PC-3 (cell line): ENCODE measurements at places on chromosomes 4 and X. TPM values are rescaled to one million over a fixed set of nuclear protein-coding genes. Genes with fewer than 3 reads are reported as not detected.

DNA sequence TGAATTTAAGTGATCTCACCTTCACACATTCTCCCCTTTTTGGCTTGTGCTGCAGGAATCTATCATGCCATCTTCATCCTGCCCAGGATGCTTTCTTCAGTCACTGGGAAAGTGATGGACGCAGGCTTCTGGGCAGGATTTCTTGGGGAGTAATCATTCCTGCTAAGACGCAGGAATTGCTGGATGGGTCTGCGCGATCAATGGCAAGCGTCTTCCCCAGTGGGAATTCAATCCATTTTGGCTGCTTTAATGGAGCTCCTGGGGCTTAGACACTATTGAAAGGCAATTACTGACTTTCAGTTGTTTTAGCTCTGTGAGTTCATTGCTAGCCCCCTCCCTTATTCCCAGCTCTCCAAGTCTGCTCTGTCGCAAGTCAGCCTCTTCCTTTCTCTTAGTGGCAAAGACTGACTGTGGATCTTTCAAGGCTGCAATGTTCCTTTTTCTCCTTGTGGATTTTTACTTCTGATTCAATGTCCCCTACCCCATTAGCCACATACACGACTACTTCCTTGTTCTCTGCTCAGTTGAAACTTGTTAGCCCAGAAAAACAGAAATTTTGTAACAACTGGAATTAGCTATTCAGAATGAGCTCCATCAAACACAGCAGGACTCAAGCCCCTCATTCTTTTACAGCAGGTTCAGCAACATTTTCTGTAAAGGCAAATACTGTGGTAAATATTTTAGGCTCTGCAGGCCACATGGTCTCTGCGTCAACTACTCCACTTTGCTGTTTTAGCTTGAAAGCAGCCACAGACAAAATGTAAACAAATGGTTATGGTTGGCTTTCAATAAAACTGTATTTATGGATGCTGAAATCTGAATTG, 154.9 kb downstream of the ASB9 start:
- DNase-seq: no peak

DNA sequence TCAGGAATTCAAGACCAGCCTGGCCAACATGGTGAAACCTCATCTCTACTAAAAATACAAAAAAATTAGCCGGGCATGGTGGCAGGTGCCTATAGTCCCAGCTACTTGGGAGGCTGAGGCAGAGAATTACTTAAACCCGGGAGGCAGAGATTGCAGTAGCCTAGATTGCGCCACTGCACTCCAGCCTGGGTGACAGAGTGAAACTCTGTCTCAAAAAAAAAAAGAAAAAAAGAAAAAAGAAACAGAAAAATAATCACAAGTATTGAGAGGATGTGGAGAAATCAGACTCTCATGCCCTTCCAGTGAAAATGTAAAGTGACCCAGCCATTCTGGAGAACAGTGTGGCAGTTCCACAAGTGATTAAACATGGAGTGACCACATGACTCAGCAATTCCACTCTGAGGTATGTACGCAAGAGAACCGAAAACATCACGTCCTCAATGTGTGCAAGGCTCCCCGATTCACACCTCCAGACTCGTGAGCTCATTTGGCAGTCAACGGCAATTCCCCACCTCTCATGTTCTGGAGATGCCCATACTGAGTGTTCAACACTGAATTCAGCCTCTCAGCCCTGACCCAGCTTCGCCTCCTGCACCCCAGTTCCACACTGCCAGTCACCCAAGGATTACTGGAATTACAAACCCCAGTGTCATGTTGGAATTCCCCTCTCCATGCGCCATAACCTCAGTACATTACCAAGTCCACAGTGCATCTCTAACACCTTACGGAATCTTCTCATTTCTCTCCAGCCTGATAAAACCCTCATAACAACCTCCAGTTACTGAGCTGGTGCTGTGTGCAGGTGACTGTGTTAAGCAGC, 21.1 kb downstream of the ACOX3 start:
- no peak for DNase-seq

DNA sequence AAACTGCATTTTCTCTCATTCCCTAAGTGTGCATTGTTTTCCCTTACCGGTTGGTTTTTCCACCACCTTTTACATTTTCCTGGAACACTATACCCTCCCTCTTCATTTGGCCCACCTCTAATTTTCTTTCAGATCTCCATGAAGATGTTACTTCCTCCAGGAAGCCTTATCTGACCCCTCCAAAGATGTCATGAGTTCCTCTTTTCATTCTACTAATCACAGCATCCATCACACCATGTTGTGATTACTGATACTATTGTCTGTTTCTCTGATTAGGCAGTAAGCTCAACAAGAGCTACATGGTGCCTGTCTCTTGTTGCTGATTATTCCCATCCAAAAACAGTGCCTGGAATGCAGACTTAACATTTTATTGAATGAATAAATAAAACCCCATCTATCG, 2.9 kb upstream of the AFP start:
- DNase-seq: no peak

GRCh38 chr4:48665555-48666186, 114.4 kb downstream of the FRYL start:
- DNase-seq: peak; percentile 73

DNA sequence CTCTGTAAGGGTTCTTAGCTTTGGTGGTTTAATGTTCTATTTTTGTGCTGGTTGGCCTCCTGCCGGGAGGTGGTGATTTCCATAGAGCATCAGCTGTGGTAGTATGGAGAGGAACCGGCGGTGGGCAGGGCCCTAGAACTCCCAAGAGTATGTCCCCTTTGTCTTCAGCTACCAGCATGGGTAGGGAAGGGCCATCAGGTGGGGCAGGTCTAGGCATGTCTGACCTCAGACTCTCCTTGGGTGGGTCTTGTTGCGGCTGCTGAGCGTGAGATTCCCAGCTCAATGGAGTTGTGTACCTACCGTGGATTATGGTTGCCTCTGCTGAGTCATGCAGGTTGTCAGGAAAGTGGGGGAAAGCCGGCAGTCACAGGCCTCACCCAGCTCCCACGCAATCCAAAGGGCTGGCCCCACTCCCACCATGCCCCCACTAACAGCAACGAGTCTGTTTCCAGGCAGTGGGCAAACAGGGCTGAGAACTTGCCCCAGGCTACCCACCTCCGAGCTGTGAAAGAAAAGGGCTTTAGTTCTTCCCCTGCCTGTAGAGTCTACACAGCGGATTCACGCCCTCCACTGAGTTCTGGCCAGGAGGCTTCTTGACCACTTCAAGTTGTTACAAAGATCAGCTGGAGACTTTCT, 235.9 kb downstream of the RPA4 start:
- DNase-seq: no peak

DNA sequence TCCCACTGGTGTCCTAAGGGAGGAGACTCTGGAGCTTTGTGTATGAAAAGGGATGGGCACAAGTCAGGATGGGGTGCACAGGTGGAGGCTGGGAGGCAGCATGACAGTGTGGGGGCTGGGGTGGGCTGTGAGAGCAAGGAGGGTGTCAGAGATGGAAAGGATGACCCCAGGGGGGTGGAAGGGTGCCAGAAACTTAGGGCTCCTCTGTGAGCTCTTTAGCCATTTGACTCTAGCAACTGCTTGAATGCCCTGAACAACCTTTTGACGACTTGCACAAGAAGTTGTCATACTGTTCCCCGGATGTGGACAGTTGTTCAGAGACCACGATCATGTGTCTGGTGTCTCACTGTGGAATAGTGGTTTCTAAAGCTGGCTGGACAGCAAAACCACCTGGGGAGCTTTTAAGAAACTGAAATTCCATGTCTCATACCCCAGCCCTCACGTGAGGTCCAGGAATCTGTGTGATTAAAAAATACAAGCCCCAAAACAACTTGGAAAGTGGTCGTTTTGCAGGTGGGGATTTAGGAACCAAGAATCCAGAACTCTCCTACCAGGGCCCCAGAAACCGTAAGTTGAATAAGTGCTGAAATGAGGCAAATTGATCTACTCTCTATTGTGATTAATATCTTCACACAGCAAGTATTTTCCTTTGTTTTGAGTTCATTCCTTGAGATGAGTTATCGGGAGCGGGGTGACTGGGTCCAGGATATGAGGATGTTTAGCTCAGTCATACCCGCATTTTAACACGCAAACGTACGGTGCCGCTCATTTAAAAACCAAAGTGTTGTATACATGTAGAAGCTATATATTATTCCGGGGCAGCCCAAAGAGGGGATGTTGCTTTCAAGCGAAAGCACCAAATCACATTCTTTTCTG, 3.4 kb downstream of the RHOH start:
- no peak for DNase-seq

DNA sequence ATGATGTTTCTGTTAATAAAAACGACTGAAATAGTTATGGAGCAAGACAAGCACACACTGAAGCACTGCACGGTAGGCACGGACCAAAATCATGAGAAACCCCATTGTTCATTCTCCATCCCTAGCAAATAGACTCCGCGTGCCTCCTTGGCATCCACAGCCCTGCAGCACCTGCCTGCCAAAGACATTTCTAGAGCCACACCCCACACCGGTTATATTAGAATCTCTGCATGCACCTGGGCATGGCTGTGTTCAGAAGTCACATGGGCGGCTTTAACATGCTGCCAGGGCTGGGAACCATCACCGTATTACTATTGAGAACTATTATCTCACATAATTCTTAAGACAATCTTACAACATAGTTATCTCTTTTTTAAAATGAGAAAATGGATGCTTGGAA, 5.9 kb downstream of the PDLIM3 start:
- no peak for DNase-seq

DNA sequence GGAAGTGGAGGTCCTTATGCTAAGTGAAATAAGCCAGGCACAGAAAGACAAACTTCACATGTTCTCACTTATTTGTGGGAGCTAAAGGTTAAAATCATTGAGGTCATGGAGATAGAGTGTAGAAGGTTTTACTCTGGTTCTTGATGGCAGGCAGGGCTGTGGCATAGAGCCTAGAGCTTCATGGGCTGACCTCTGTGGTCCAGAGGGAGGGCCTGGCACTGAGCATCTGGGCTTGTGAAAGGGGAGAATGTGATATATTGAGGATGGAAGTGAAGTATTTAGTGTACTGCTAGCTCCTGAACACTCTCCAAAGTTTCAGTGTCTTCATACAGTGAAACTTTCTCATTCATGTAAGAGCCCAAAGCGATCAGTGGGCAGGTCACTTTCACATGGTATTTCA, 71.3 kb upstream of the ANXA3 start:
- DNase-seq: no peak

GRCh38 chr4:8639777-8640720, 47.5 kb downstream of the CPZ start:
- DNase-seq: no peak

DNA sequence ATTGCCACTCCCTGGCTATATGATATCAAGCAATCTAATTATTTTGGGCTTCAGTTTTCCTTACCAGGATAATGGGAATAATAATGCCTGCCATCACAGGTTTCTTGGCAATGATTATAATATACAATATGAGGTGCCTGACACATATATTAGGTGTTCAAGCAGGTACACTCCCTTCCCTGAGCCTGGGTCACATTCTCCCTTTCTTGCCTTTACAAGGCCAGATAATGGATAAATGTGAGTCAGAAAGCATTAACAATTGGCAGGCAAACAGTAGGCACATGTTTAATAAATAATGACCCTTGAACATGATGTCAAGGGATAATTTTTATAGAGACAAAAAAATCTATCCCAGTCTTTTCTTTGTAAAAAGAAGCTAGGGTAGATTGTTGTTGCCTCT, 17.2 kb downstream of the NDP start:
- DNase-seq: peak; percentile 42

- DNase-seq: no peak
Observed at GRCh38 chr4:39335566-39335965, 30.6 kb downstream of the RFC1 start.

DNA sequence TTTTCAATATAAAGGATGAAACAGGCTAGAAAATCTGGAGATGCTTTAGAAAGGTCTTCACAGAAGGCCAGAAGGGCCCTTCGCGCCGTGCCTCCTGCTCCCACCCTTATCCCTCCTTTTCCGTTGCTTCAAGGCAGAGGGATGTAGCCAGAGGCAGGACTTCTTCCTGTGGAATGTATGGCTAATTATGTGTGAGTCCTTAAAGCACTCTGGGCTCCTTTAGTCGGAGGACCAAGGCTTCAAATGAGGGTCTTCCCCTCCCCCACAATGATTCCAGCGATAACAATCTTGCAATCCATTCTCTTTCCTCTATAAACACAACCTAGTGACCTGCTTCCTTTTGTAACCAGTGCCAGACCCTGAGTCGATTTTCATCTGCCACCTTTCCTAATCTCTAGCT, 103.5 kb downstream of the GPC3 start:
- no peak for DNase-seq

- DNase-seq: no peak
Observed at GRCh38 chr4:108171339-108172230, 2.9 kb upstream of the LEF1 start.

DNA sequence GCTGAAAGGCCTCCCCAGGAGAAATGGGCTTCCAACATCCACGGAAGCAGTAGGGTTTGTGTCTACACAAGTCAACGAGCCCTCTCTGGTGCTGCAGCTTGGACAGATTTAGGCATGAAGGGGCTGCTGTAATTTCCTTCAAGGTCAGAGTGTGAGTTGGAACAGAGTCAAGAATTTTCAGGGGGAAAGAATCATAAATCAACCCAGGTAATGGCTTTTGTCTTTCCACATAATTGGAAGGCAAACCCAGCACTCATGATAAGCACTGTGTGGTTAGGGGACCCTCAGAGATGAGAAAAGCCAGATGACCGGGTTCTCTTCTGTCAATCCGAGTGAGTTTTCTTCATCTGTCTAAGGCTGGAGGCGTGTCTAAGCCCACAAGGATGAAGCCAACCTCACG, 78.6 kb upstream of the MXRA5 start:
- no peak for DNase-seq

- DNase-seq: peak; percentile 4
Observed at GRCh38 chr4:83281307-83281706, 3.3 kb downstream of the COQ2 start.

DNA sequence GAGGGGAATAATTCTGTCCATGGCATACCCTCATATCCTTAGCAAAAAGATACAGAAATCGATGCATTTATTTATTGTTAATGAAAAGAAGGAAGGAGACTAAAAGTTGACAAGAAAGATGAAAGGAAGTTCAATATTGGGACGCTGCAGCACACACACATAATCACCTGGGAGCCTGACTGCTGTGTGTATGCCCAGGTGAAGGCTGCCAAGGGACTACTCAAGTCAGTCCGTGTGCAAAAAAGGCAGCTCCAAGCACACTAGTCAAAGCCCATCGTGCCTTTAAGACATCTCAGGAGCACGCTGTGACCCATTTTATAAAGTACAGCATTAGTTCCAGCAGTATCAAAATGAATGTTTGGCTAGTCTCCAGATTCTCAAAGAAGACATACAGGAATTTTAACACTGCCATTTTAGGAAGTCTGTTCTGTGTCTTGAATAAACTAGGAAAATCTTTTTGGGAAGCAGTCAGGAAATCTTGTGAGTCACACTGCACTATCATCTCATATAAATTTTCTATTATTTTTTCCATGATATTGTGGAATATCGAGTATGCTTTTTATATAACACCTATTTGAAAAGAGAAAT, 363.9 kb downstream of the GASK1B start:
- no peak for DNase-seq

DNA sequence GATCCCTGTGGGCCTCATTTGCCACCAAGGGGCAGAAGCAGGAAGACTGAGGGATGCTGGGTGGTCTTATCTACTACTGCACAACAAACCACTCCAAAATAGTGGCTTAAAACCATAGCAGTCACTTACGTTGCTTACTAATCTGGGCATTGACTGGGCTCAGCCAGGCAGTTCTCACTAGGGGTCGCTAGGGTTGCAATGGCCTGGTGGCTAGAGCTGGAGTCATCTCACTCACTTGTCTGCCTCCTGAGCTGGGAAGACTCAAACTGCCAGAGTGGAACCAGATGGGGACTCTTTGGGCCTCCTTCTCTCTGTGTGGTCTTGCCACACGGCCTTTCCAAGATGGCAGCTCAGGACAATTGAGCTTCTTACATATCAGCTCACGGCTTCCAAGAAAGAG, 216.3 kb upstream of the BCOR start:
- no peak for DNase-seq

The FAT4 gene
- 0.95 and 1.4 TPM in 2 replicates for total RNA-seq

The KLHL13 gene
- total RNA-seq: 3.5 and 4.0 TPM in 2 replicates

The TMEM187 gene
- 10.6 and 12.4 TPM in 2 replicates for total RNA-seq
